ENCODE measurements at places on chromosomes 6 and 20. TPM values are rescaled to one million over a fixed set of nuclear protein-coding genes. Genes with fewer than 3 reads are reported as not detected.

DNA sequence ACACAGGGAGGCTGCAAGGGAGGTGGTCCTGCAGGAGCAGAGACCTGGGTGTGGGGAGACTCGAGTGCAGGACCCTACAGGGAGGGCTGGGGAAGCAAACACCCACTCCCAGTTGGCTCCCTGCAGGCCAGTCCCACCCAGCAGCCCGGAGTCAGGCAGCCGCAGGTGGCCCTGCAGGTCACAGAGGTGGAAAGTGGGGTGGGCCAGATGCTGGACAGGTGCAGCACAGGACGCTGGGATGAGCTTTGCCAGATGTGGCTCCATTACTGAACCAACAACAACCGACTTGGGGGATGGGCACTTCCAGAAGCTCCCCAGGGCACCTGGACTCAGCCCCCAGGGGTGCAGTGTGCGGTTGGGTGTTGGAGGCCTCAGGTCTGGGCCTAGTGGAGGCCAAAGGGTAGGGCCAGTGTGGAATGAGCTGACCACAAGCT is 26.6 kb upstream of the MYT1 start:
- DNase-seq: no peak

DNA sequence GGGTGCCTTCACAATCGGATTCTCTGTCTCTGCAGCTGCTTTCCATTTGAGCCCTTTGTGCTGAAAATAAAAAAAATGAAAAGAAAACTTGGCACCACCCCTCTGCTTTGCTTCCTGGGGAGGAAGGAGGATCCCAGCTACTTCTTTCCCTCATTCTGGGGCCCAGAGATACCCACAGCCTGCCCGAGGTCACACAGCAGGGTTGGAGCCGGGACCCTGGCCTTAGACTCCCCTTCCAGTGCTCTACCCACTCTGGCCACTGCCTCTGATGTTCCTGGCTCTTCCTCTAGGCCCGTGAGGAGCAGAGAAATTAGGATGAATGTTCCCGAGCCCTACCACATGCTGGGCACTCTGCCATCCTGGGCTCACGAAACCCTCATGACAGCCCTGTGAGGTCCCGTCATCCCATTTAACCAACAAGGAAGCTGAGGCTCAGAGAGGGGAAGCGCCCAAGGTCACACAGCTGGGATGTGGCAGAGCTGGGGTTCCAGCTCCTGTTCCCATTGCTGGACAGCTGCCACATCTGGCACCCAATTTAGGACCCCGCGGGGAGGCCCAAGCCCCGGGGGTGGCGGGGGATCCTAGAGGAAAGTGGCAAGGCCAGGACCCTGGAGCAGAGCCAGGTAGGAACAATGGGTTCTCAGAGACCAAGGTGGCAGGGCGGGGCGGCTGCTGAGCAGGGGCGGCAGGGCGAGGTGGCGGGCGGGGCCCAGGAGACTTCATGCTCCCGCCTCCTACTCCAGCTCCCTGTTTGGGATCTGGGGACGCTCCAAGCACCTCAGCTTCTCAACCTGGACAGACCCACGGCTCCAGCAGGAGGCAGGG is 76.6 kb downstream of the CEBPB start:
- peak; percentile 46 for DNase-seq

GRCh38 chr6:6927521-6928361 is 180.0 kb upstream of the RREB1 start:
- DNase-seq: no peak

The RAMACL gene
- total RNA-seq: 1.3 TPM

The ARFGEF3 gene
- total RNA-seq: 1.5 TPM

- no peak for DNase-seq
Observed at GRCh38 chr6:29964518-29964886, 22.2 kb downstream of the HLA-A start.

The NUS1 gene
- total RNA-seq: 47.3 TPM

GRCh38 chr20:10309326-10309725 is 90.7 kb downstream of the SNAP25 start:
- peak; percentile 99 for DNase-seq

DNA sequence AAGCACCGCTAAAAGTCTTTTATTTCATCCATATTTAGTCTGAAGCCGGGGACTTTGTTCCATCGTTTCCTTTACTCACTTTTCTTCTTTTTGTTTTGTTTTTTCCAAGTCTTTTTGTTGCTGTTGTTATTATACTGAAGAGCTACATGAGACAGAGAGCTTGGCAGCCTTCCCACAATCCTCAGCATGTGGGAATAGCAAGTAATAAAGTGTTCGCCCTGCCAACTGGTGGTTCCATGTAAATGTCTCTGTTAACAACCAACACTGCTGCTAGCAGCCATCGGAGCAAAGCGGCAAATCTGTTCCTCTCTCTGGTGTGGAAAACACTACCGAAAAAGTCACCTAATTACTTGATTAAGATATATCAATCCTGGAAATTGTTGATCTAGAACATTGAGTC is 437.8 kb upstream of the ID4 start:
- peak; percentile 66 for DNase-seq

DNA sequence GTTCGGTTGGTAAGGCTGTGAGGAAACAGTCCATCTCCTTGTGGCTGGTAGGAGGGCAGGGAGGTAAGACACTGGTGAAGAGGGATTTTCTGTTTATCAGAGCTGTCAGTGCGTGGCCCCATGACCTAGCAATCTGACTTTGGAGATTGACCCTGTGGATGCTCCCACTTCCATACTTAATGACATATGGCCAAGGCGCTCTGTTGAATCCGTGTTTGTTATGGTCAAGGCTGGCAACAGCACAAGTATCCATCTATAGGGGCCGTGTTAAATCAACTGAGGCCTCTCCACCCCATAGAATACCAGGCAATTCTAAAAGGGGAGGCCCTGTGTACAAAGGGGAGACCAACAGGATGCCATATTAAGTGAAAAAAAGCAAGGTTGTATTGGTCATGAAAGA is 25.6 kb upstream of the FOXC1 start:
- DNase-seq: no peak

DNA sequence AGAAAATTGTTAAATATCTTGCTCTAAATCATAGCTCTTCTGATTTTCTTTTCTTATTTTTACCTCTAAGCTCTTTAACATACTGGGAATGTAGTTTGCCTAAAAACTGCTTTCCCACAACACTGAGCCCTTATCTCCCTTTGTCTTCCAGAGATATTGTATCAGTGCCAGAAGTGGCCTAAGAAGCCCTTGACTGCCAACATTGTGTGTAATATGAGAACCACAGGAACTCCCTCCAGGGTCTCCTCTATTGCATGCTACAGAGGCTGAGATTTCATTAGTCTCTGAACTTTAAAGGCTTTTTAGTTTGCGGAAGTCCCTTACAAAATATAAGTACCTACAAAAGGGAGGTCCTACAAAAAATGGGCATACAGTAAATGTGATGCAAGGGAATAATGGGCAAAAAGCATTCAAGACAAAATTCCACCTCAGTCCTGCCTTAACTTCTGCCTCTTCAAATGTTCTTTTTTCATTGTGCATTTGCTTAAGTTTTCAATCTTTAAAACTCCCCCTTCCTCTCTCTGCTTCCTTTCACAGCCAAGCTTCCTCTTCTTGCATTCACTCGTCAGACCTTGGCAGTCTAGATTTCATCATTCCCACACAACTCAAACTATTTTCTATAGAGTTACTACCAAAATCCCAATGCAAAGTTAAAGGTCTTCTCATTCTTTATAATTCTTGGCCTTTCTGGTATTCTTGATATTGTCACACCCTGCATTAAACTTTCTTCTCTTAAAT is 76.5 kb downstream of the ADGRG6 start:
- DNase-seq: peak; percentile 94

DNA sequence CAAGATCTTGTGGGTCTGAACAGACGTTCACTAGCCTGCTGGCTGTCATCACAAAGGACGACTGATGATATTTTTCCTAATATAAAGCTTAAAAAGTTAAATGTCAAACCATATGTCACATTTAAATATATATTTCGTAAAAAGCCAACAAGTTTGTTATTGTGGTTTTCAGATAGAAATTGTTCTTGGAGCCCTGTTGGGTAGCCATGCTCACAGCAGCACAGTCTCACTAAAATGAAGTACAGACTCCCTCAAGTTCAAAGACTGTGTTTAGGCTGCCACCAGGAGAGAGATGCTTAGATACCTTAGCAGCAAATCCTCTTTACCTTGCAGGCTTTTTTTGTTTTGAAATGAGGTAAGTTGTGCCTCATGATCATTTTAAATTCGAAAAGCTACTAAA is 17.8 kb downstream of the EEF1E1 start:
- DNase-seq: peak; percentile 14

The PROKR2 gene
- total RNA-seq: not detected

DNA sequence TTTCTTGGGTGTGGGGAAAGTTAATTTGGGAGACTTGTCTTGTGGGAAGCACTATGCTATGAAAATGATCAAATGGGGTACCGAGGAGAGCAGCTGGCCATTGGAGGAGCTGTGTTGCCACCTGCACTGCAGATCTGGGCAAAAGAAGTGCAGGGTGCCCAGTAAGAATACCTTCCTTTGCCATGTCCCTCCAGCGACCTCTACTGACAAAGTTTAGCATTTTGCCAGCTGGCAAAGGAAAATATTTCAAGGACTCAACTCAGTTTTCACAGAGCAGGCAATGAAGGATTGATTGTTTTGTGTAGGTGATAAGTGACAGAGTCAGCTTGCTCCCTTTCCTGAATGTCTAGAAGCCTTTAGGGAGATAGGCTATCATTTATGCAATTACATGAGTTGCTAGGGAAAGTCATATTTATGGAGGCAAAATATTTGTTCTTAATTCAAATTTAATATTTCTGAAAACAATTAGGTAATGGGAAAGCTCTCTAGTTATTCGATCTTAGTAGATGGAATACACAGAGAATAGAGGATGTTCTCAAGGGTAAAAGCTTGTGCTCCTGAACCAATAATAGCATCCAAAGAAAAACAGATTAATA is 118.4 kb downstream of the FARS2 start:
- DNase-seq: no peak

GRCh38 chr6:35140639-35141006 is 516 bp downstream of the TCP11 start:
- DNase-seq: no peak

GRCh38 chr6:37381579-37381978 is 27.8 kb downstream of the RNF8 start:
- peak; percentile 59 for DNase-seq

DNA sequence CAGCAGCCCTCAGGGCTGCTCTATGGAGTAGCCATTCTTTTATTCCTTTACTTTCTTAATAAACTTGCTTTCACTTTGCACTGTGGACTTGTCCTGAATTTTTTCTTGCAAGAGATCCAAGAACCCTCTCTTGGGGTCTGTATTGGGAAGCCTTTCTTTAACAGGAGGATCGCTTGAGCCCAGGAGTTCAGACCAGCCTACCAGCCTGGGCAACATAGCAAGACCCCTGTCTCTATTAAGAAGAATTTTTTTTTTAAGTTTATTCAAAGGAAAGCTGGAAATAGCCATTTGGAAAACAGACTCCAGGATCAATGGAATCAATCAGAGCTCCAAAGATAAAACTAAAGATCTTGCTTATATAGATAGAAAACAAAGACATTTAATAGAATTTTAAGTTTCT is 29.1 kb downstream of the OR2B2 start:
- DNase-seq: no peak

DNA sequence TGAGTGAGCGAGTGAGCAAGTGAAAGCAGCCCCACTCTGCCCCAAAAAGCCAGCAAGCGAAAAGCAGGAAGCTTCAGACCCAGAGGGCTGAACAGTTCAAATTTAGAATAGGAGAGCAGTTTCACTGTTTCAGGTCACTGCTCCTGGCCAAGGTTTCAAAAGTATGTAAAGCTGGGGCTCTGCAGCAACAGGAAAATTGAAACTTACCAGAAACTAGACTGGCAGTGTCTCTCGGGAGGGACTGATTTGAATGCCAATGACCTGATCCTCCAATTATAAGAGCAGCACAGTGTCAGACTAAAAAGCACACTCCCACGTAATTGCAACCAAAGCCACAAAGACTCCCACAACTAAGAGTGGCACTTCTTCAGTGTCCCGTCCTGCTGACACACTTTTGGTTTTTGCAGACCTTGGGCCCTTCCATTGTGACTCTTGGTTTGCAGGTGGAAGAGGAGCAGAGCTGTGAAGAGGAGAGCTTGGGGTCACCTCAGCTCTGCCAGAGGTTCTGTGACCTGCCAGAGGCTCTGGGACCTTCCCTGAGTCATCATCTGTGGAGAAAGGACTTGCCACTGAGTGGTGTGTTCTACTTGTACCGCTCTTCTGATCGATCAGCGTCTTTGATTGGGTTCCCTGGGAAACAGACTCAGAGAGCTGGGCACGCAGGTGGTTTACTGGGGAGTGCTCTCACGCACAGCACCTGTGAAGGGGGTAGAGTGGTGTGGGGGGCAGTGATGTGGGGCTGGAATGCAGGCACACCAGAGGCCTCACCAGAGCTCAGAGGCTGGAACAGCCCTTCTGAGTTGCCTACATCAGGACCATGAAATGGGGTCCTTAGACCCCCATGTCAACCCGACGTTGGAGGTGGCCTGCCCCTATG is 52.7 kb upstream of the PTGIS start:
- no peak for DNase-seq

DNA sequence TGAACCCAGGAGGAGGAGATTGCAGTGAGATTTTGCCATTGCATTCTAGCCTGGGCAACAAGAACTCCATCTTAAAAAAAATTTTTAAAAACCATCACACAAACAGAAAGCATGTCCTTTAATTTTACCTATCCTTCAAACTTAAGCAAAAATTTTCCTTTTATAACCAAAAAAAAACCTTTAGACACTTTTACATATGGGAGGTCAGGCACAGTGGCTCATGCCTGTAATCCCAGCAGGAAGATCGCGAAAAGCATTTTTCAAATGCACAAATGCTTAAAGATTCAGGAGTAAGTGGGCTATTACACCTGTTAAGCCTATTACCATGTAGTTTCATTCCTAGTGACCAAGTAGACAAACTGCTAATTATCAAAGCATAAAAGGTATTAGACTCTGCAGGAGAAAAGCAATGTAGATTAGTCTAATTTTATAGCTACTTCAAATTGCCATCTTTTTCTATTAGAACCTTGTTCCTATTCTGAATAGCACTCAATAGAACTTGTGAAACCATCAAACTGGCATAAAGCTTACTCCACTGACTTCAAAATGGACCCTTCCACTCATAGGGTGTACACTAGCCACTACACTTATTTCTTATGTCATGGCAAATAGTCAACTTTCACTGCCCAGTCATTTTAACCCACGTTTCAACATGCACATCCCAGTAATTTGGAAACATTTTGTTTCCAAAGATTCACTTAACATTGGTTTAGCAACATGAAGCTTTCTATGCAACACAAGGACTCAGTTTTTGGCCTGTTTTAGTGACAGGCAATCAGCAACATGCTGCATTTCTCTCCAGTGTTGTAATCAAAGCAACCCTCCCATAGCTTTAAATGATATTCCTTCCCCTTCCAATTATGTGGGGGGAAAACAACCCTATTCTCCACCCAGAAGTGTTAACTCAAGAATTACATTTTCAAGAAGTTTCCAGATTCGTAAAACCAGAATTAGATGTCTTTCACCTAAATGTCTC is 4.0 kb downstream of the EEF1A1 start:
- no peak for DNase-seq

DNA sequence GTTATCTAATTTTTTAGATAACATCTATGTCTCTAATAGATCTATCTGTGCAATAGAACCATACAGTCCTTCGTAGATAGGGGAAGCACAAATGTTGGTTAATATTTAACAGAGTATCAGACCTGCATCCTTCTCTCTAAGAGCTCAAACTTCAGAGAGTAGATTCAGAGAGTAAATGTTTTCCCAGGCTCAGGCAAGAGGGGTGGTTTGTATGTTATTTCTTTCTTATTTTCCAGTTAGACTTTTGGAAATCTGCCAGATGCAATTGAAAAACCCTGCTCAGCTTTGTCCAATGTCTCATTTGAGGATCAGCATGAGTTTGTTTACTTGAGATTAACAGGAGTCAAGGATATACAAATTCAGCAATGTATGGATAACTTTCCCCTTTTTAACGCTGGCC is 361.9 kb downstream of the BCKDHB start:
- DNase-seq: no peak

The ROS1 gene
- not detected for total RNA-seq

GRCh38 chr6:3516092-3516491 is 59.2 kb upstream of the SLC22A23 start:
- DNase-seq: no peak

Measured in astrocyte (in vitro differentiated cells and primary cell).